Right forelimb (tissue), 1 donor: ENCODE measurements at places on chromosomes 2 and 18.

- DNase-seq: no peak
These were observed 51.8 kb downstream of the PMAIP1 start for GRCh38 chr18:59951591-59951990.

GRCh38 chr2:187435756-187436155, 12.3 kb downstream of the CALCRL start:
- DNase-seq: no peak

GRCh38 chr2:13057671-13058070, 340.9 kb downstream of the TRIB2 start:
- no peak for DNase-seq

GRCh38 chr2:25290811-25291495, 50.8 kb downstream of the DNMT3A start:
- DNase-seq: peak; percentile 82

DNA sequence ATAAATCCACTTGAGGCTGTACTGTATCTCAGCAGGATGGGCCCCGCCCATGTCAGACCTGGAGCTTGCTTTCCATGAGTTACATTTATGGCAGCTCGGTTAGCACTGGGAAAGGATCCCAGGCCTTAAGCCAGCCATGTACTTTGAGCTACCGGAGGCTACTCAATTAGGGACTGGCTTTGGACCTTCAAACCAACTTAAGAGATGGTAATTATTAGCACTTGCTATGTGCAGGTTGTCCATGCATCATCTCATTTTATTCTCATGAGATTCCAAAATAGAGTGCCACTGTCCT, 64.4 kb downstream of the ACTR2 start:
- no peak for DNase-seq

DNA sequence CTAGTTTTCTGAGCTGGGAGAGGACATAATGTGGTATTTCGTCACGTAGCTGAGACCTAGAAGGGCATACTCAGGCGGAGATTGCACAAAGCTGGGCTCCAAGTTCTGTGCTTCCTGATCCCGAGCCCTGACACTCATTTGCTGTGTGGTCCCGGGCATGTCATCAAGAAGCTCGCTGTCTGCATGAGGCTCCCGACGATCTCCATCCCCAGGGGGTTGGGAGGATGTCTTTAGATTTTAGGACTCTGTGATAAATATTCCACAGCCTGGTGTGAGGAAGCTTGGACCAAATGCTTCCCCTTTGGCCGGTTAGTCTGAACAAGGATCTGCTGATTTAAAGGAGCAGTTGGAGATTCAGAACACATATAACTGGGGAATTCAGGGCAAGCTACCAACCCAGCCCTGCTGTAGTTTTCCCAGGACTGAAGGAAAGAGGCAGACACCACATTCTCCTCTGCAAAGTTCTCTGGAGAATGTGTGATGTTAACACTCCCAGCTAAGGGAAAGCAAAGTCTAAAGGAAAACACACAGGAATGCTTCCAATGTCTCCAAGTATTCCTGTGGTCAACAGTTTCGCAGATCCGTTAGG, 2.3 kb downstream of the KCNE4 start:
- DNase-seq: peak; percentile 72

- DNase-seq: no peak
These were observed 19.5 kb upstream of the CFAP36 start for GRCh38 chr2:55500025-55500424.

DNA sequence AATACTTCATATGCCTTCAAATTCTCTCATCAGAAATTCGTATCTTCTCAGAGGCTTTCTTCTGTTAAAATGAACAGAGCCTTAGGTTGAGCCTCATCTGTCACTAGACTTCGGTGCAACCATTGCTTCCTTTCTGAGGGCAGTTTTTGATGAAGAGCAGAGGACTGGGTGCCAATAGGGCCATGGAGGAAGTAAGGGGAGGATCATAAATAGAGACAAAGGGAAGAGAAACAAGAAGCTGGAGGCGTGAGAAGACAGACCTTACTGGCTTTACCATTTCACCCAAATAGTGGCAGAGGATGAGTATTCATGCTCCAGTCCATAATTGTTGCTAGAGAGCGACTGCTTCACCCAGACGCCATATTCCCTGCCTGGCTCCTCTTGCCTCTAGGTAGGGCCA, 215.6 kb upstream of the PKDCC start:
- DNase-seq: no peak

DNA sequence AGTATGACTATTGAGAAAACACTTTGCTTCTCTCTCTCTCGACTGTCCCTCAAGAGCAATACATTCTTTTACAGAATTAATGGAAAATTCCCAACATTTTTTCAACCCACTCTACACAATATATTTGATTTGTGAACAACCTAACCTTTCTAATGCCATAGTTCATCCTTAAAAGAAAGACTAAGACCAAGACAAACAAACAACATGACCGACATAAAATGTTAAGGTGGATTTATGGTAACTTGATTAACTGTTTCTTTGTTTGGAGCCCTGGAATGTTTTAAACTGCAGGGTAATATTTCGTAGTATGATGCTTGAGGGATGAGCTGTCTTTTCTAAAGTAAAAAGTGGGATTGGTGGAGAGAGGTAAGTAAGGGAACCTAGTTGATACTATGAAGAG, 738.2 kb downstream of the MBD2 start:
- DNase-seq: no peak

DNA sequence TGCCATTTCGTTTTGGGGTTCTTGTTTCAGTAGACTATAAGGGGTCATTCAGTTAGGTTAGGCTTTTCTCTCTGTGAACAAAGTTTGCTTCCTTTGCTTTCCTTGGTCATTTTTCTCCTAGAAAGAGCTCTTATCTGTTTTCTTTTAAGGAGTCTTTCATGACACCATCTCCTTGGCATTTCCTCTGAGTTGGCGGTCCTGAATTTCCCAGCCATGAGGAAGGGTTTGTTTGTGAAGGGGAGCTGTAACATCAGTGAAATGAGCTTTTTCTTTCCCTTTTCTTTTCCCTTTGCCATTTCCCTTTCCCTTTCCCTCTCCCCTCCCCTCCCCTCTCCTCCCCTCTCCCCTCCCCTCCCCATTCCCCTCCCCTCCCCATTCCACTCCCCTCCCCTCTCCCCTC, 61.7 kb downstream of the MAP4K4 start:
- no peak for DNase-seq

DNA sequence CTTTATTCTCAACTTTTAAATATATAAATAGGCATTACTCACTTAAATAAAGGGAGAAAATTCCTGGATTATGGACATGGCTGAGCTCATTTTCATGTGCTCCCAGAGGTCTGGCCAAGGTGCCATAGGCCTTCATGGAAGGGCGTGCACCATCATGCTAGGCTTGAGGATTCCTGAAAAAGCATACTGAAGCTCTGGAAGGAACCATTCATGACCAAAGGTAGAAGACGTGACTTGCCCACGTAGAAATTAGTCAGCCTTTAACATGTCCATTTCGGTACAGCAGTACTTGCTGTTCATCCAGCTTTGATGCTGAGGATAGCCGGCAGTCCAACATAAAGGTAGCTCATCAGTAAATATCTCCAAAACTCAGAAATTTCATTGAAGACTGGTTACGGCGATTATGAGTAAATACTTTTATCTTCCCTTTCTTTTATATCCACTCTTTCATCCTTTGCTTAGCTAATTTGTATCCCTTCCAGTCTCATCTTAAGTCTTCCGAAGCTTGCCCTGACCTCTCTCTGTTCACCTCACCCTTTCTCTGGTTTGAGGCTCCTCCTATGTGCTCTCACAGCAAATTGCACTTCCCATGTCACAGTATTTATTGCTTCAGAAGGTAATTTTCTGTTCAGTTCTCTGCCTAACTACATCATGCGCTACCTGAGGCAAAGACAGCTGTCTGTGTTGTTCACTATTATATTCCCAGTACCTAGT, 32.3 kb upstream of the ASNSD1 start:
- DNase-seq: no peak

DNA sequence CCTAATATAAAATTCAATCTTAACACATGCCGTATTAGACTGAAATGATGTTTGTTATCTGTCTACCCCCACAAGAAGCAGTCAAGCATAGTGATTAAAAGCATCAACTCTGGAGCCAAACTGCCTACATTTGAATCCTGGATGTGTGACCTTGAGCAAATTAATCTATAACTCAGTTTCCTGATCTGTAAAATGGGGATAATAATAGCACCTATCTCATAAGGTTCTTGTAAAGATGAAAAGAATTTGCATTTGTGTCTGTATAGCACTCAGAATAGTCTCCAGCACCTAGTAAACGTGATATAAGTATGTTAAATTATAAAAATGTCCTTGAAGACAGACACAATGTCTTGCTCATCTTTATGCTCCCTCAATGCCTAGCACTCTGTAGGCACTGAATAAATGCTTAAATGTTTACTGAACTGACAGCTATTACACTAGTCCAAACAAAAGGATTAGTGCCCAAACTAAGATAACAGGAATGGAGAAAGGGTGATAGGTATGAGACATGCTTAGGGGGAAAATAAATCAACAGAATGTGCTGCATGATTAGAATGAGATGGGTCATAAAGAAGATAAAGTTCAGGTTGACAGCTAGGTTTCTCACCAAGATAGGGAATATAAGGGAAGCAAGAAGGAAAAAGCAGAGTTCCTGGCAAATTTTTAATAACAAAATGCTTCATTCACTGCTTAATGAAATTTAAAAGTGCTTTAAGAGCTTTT, 180.6 kb downstream of the ATAD2B start:
- no peak for DNase-seq

- no peak for DNase-seq
These were observed 39.1 kb downstream of the FBXO11 start for GRCh38 chr2:47867205-47867604.

DNA sequence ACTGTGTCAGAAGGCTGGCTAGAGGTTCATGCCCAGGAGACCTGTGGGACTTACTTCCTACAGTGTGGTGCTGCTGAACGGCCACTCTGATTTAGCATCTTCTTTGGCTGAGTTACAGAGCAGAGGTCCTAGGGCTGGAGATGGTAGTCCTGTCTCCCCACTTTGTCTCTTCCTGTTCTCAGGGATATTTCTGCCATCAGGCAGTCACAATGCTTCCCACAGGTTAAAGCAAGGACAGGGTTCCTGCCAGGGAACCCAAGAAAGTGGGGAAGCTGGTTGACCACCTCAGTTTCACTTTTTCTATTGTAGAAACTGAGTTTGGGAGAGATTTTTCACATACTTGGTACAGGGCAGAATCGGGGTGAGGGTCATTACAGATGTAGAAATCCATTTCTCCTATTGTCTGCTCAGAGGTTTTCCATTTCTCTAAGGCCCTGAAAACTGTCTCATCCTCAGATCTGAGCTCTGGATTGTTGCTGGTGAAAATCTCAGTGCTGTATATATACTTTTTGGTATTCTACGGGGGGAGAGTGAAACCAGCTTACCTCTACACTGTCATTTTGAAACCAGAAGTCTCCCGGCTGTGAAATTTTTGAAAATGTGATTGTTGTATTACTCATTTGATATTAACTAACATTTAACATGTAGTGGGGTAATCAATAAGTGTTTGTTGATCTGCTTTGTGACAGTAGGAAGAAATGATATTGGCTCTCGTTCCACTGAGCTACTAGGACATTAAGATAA, 37.0 kb upstream of the MEP1B start:
- no peak for DNase-seq

DNA sequence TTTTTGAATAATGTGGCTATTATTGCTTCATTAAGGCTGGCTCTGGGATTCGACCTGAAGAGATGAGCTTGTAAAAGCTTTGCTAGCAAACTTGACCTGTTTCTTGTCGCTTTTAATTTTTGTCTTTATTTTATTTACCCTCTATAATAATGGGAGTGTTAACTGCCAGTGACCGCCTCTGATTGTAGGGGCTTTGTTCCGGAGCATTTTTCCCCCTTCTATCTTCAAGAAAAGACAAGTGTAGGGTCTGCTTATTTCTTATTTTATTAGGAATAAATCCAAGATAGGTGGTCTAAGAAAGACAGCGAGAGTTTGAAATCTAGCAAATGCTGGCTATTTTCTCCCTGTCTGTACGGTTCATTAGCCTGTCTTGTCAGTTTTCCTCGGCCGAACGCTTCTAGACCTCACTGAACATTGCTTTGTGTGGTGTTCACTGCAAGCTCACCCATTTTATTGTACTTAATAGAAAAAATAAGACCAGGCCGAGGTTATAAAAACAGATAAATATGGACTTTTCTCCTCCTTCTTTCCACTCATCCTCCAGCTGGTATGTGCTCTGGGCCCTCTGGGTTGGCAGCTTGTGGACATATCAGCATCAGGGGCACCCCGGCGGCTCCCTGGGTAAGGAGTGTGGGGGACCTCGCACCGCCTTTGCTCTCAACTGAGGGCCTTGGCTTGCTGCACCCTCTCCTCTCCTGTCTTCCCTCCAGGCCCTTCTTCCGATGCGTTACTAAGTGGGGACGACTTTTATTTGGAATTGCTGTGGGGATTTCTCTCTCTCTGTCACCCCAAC, 8.5 kb downstream of the MEIS1 start:
- no peak for DNase-seq
